Right atrium auricular region (tissue), 2 donors: ENCODE measurements at places on chromosomes 2 and 18. TPM values are rescaled to one million over a fixed set of nuclear protein-coding genes. Genes with fewer than 3 reads are reported as not detected.

Gene HOXD8
- 1.1 TPM for total RNA-seq

DNA sequence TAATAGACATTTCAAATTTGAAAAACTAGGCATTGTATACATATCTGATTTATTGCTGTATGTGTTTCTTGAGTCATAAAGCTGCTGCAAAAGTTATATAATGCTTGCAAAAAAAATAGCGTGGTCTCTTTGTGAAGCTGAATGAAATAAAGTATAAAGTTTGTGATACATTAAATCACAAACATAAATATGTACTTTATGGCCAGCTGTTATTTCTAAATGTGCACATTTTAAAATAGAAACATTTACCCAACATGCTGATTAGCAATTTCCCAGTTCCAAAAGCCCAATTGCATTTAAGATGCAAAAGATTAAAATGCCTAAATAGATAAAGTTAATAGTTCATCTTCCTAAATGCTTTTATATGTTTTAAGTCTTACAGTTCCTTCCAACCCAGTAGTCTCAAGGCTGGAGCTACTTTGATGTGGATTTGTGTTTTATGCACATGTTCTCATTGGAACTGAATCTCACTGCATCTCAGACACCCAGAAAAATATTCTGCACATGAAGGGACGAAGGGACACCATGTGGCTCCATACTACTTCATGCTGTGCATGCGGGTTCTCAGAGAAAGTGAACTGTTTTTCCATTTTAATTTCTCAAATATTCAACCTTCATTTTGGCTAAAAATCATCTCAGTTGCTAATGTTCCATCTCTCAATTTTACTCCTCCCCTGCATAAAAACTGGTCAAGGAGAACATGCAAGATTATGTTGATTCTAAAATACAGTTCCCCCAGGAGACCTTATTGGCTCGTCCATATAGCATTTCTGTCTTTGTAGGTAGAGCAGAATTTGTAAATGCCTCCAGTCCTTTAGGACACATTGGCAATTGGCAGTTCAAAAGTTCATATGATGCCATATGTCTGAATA lies 304.6 kb downstream of the MTX2 start:
- no peak for DNase-seq

Gene RAB11FIP5
- total RNA-seq = 34.1 TPM

DNA sequence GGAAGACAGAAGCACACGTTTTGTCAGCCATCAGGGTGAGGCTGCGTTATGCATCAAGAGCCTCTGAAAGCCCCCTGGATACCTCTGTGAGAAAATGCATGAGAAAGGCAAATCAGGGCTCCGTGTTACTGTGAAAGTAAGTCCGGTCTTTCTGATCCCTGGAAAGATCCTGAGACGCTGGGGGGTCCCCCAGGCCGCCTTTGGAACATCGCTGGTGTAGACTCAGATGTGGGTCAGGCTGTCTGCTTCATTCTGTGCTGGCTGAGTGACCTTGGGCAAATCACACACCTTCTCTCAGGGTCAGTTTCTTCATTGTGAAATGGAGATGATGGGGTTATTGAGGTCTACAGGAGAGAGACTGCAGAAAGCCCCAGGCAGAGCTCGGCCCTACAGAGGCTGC lies 42.0 kb upstream of the HS6ST1 start:
- peak; percentile 47 for DNase-seq

GRCh38 chr2:127624756-127625571 lies 21.0 kb upstream of the GPR17 start:
- no peak for DNase-seq

GRCh38 chr2:118309257-118309945 lies 221.1 kb downstream of the INSIG2 start:
- no peak for DNase-seq

Gene SLC9A4
- not detected for total RNA-seq

GRCh38 chr2:198571393-198571792 lies 767.0 kb downstream of the PLCL1 start:
- no peak for DNase-seq

DNA sequence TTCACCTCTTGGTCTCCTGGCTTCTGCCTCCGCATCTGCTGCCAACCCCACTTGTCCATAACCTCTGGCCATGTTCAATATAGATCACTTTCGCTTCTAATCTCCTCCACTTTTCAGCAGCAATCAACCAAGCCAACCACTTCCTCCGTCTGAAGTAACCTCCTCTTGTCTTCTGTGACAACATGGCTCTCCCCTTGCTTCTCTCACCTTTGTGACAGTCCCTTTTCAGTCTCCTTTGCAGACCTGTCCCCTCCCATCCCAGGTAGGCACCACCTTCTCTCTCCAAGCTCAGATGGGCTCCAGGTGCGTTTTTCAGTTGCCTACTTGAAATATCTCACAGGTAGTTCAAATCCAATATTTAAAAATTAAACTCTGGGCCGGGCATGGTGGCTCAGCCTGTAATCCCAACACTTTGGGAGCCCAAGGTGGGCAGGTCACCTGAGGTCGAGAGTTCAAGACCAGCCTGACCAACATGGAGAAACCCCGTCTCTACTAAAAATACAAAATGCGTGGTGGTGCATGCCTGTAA lies 4.7 kb upstream of the PSD4 start:
- no peak for DNase-seq

Gene HOXD13
- not detected for total RNA-seq

Gene KHK
- total RNA-seq = 0.82 TPM

GRCh38 chr2:128427413-128427755 lies 108.7 kb upstream of the HS6ST1 start:
- DNase-seq = no peak

DNA sequence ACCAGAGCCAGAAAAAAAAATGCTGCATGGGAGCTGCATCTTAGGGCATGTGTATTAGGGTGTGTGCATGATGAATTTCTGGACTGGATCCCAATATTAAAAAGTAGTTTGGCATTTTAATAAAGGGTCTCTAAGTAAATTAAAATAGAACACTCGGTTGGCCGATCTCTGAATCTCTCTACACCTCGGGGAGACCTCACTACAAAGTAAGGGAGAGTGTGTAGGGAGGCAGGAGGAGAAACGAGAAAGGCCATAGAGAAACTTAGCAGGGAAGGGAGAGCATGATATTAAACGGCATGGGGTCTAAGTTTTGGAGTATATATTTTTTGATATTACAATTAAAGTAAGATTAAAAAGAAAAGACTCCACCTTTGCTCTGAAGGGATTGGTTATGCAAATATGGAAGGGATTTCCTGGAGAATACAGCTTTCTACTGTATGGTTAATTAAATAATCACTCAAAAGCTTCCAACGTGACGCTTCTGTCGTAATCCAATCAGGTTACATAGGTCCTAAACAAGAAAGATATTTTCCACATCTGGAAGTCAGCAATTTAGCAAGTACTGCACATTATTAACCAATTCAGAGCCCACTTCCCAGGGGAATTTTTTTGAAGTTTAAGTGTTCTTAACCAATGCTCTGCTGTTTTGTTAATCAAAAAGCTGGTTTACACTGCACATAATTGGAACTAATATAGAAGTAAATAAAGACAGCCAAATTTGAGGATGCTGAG lies 1.0 kb upstream of the ZEB2 start:
- no peak for DNase-seq

GRCh38 chr18:55343396-55344073 lies 244.5 kb downstream of the TCF4 start:
- DNase-seq = no peak

GRCh38 chr2:160652236-160652635 lies 158.6 kb upstream of the RBMS1 start:
- peak; percentile 74 for DNase-seq

Gene ORC4
- 32.7 TPM for total RNA-seq

GRCh38 chr2:69405306-69405705 lies 18.3 kb upstream of the GFPT1 start:
- DNase-seq = no peak

Gene TMEM247
- total RNA-seq = not detected

Gene DOK6
- 5.7 TPM for total RNA-seq

Gene TRABD2A
- total RNA-seq = 1.2 TPM

DNA sequence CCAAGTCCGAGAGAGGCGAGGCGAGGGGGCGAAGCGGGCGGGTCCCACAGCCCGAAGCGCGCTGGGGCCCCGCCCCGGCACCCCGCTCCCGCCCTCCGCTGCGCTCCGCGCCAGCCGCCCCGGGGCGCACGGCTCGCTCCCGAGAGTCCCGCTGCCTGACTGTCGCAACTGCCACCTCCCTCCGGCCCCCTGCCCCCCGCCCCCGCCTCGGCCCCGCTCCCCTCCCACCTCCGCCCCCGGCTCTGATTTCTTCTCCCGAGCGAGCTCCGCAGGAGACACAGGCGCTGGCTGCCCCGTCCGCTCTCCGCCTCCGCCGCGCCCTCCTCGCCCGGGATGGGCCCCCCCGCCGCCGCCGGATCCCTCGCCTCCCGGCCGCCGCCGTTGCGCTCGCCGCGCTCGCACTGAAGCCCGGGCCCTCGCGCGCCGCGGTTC lies at the start of gene WNT6:
Gene WNT6 (plus strand): TSS at position 250 of the 432 bp plus-strand sequence. CDS start 233 bp downstream, outside the sequence.
- no peak for DNase-seq

DNA sequence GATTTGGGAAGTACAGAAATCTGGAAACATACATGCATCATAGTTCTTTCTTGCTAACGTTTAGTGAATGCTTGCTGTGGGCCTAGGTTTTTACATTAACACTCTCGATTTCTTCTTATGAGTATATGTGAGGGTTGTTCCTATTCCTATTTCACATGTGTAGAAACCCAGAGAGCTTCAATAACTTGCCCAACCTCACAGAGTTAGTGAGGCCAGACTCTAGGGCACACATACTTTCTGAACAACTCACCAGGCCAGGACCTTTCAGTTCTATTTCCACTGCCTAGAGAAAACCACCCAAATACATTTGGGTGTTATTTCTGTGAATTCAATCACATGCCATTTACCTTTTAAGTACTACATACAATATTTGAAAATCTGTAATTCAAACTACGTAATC lies 8.2 kb upstream of the KCTD1 start:
- DNase-seq = no peak

DNA sequence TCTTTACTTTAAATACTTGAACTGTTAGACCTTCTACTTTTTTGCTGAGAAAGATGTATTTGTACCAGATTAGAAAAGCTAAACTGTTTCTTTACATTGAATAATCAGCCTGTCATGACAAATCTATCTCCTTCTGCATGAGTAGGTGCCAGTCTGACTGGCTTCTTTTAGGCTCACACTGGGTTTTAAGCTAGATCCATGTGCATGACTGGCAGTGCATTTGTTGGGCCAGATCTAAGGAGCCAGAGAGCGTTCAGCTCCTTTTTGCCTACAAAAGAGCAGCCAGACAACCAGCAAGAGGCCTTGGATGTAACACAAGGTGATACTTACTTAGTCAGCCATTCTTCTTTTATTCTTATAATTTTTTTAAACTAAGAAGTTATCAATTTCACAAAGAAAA lies 82.0 kb upstream of the OTX1 start:
- no peak for DNase-seq

DNA sequence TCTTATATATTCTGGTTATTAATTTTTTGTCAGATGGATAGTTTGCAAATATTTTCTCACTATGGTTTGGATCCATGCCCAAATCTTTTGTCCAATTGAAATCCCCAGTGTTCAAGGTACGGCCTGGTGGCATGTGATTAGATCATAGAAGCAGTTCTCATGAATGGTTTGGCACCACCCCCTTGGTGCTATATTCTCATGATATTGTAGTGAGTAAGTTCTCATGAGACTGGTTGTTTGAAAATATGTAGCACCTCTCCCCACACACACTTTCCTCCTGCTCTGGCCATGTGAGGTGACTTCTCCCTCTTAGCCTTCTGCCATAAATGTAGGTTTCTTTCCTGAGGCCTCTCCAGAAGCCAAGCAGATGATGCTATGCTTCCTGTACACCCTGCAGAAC lies 107.7 kb upstream of the KYNU start:
- DNase-seq = no peak

- peak; percentile 77 for DNase-seq
Measured at GRCh38 chr2:86225581-86225980, 26.3 kb downstream of the MRPL35 start.

Gene CYP26B1
- total RNA-seq = 2.5 TPM

DNA sequence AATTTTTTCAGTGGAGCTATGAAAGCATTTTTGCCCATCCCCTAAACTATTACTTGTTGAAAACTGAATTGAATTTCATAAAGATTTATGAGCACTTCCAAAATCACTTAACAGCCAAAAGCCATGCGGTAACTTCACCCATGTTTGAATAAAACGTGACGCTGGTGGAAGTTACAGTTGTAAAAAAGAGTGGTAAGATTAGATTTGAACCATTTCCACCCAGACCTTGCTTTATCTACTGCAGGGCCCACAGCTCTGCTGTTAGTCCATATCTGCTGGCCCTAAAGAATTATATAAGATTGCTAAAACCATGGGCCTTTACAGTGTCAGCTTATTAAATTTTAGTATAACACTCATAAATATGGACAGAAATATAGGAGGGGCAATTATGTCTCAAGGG lies 15.5 kb upstream of the ITGA4 start:
- no peak for DNase-seq

Gene SIX3
- total RNA-seq = not detected

Gene LOXHD1
- not detected for total RNA-seq

DNA sequence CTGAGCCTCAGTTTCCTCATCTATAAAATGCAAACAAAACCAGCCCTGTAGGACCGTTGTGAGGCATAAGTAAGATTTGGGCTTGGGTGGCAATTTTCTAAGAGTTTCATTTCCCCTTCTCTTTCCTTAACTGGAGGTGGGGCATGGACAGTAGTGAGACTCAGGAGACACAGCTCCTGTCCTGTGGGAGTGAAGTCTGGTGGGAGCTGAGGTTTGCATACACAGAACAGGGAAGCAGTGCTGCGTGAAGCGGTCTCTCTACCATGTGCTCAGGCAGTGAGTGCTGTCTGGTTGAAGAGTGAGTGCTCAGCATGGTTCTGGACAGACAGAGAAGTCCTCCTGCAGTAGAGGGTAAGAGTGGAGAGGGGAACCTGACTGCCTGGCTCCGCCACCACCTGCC lies 62.3 kb upstream of the MCFD2 start:
- no peak for DNase-seq

Gene SERPINB13
- total RNA-seq = not detected
